ENCODE measurements at places on chromosomes 6 and 20.

- DNase-seq, result no peak
These were observed 67.9 kb downstream of the KIF13A start for GRCh38 chr6:17919496-17919895.

DNA sequence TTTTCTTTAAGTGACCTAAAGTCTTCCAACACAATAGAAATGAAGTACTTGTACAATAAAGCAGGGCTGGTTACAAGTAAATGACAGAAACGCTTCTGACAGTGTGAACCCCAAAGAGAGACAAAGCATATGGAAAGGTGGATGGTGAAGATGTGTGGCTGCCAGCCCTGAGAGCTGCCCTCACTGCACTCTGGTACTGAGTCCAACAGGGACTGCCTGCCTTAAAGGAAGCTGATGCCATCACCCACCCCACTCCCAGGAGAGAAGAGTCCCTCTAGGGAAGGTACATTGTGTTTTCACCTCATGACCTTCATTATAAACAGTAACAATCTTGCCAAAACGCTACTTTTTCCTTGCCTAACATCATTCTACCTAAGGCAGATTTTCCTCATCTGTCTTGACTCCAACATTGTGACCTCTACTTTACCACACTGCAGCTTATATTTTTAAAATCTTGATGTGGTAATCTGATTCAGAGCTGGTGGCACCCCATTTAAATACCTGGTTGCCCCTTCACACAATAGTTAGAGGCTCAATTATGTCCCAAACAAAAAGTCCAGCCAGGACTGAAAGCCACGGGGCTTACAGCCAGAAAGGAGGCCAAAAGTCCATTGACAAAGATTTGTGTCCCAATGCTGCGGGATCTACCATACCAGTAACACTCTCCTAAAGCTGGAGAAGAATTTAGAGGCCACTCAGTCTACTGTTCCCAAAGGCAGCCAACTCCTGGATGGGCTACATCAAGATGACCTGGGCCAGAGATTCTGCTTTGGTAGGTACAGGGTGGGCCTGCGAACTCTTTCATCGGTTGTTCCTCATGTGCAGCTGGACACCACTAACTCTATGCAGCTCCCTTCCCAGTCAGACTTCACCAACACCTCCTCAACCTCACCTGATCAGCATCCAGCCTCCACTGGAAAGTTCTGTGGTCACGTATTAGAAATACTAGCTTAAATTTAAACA, 4.4 kb downstream of the APMAP start:
- no peak for DNase-seq

- DNase-seq, result no peak
These were observed 617 bp upstream of the TSPYL1 start for GRCh38 chr6:116280161-116280932.

GRCh38 chr20:54103762-54104600, 33.6 kb upstream of the BCAS1 start:
- DNase-seq, result no peak

- DNase-seq, result no peak
These were observed 18.0 kb upstream of the SIRPB2 start for GRCh38 chr20:1509237-1509636.

DNA sequence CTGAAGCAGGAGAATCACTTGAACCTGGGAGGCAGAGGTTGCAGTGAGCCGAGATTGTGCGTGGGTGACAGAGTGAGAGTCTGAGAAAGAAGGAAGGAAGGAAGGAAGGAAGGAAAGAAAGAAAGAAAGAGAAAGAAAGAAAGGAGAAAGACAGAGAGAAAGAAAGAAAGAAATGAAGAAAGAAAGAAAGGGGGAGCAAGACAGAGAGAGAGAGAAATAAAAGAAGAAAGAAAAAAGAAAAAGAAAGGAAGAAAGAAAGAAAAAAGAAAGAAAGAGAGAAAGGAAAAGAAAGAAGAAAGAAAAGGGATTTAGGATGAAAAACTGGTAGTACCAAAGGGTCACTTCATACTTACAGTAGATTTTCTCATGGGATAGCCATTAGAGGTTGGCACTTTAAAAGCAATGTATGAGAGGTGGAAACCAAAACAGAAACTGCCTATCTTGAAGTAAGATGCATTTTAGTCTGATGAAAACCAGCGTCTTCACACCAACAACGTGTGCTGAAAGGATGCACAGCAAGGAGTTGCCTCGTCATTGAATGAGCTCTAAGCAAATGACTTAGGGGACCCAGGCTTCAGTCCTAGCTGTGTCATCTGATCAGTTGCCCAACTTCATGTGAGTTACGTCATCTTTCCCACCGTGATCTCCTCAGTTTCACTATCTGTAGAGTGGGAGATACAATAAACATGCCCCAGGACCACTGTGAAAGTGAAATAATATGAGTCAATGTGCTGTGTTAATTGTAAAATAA, 133.9 kb upstream of the NEDD9 start:
- DNase-seq, result no peak

- DNase-seq, result no peak
These were observed 1180.0 kb upstream of the CITED2 start for GRCh38 chr6:140554421-140554820.

GRCh38 chr6:101522254-101522653, 128.7 kb downstream of the GRIK2 start:
- no peak for DNase-seq

GRCh38 chr20:18678549-18679419, 90.9 kb downstream of the DTD1 start:
- DNase-seq, result peak; percentile 85

DNA sequence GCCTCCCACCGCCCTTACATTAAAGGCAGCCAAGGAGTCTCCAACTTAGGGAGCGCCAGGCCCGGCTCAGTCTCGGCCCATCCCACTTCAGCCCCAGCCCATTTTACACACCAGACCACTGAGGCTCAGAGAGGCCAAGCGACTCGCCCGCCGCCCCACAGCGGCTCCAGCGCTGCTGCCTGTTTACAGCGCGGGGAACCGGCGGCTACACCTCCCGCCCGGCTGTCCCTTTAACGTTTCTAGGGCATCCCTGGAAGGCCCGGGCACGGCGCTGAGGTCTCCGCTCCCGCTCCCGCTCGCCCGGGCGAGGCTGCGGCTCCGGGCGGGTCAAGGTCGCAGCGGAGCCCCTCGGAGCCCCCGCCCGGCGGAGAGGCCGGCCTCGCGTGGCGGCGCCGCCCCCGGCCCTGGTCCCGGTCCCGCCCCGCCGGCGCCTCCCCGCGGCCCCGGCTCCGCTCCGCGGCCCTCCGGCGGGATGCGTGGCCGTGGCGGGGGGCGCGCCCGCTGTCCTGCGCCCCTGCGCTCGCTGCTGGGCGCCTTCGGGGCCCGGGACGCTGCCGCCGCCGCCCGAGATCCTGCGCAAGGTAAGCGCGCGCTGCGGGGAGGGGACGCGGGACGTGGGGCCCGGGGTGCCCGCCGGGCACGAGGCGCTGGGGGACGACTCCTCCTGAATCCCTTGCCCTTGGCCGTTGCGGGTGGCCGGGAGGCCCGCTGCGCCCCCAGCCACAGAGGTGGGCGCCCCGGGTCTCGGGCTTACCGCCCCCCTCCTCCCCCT, 27.1 kb upstream of the PHACTR3 start:
- no peak for DNase-seq

DNA sequence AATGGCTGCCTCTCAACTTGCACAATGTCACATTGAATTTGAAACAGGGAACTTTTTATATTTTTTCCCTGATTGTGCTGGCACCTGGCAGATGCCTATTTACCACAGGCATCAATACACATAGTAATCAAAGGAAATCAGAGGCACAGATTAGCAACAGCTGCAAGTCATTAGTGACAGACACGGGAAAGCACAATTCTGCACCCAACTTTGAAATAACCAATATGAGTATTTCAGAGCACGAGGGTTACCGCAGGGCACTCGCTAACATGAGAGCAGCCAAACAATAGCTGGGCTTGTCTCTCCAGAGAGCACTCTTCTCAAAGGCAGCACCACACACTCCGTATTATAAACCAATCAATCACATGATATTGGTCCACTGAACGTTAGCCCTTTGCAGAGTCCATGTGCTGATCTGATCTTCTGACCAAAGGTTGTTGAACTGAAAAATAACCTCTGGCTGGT, 149.5 kb downstream of the RNF144B start:
- DNase-seq, result peak; percentile 7

GRCh38 chr20:34001378-34001777, 7.7 kb downstream of the RALY start:
- no peak for DNase-seq

DNA sequence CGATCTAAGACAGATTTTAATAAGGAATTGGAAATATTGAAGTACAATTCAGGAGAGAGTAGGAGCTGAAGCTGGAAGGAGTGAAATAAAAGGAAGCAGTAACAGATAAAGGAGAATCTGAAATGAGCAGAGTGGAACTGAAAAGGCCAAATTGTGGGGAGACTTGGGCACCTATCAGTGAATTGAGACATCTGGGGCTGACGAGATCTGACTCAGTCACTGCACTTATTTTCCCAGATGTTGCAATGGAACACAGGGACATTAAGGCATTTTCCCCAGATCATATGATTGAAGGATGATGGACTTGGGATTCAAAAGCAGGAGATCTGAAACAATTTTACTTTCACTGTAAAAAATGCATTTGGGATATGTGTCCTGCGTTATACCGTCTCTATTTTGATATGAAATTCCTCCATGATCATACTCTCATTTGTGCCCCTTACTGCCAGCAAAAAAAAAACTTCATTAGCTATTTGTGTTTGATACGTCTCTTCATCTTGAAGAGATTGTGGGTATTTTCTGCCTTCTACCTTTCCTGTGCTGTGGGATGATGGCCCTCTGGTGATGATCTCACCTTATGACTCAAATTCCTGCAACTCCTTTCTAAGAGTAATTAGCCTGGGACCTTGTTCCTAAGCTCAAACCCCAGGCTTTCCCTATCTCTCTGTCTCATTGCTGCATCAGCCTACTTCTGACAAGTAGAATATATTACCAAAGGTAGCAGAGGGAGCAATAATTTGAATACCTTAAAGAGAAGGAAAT, 278.5 kb upstream of the MAN1A1 start:
- DNase-seq, result no peak

GRCh38 chr6:93163146-93163545, 256.2 kb downstream of the EPHA7 start:
- DNase-seq, result no peak

- no peak for DNase-seq
These were observed 2.5 kb upstream of the SLC44A4 start for GRCh38 chr6:31881136-31881859.

- DNase-seq, result no peak
These were observed 29.3 kb upstream of the EMILIN3 start for GRCh38 chr20:41395667-41396664.

DNA sequence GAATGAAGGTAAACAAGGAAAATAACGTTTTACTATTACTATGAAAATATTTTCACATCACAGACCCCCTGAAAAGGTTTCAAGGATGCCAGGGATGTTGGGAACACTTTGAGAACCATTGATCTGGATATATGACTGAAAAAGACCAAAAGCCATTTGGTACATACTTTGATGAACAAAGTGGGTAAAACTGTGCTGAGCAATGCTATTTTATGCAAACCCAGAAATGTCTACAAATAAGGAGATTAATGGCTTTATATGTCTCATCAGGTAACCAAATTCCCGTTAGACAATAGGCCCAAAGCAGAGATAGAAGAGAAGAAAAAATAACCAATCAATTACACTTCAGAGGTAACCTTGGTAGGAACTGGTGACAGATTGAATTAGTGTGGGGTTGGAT, 101.4 kb upstream of the CNKSR3 start:
- no peak for DNase-seq

DNA sequence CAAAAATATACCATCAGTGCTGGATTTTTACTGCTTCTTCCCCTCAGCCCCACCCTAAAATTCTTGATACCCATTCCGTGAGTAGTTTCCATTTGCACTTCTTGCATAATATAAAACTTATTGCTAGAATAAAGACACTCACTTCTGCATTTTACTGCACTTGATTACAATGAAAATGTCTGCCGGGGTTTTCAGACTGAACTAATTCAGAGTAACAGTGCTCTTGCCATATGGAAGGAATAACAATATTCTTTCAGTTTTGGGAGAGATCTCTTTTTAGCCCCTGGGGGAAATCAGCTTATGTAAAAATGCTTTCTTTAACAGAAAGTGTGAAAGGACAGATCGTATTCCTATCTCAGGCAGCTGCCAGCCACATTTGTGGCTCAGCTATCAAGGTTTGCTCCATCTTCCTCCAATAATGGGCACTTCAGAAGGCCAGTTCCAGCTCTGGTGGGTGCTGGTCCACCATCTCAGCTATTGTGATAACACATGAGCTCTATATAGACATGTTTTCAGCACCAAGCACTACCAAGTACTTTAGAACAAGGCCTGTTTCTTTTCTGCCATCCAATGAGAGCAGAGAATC, 8.9 kb downstream of the SMLR1 start:
- no peak for DNase-seq
